RWPE2 (cell line): ENCODE measurements at places on chromosomes 1 and 21.

- H3K36me3 ChIP-seq: peaks cover 9% of the 10 kb centered on the region
- H3K4me3 ChIP-seq: no peak overlapping the region
- no peaks in the 10 kb centered on the region for H3K27me3 ChIP-seq
- DNase-seq: no peak
- H3K27ac ChIP-seq: peak overlapping the region; percentile 14
Observed at GRCh38 chr1:24764848-24765247, 19.6 kb downstream of the CLIC4 start.

DNA sequence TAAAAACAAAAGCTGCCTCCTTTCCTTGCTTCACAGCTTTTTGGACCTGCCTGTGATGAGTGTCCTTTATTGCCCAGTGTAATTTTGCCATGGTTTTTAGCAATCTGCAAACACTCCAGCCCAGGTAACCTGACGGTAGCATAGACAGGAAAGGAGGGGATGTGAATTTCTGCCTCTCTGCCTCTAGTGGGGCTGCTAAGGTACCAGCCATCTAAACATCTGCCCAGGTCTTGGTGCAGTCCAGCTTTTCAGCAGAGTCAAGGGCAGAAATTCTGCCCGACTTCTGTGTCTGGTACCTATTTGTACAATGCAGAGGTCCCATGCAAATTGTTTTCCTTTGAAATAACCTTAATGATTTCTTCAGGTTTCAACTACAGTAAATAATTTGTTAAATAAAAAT is 371.4 kb downstream of the KIF26B start:
- DNase-seq: no peak
- no peak overlapping the region for H3K27ac ChIP-seq
- no peak overlapping the region for H3K4me3 ChIP-seq
- H3K4me1 ChIP-seq: no peaks in the 10 kb centered on the region
- H3K27me3 ChIP-seq: no peaks in the 10 kb centered on the region

- no peak for DNase-seq
- peaks cover 6% of the 10 kb centered on the region; the same call in 1 of the 2 replicates for H3K36me3 ChIP-seq
- no peaks in the 10 kb centered on the region for H3K4me1 ChIP-seq
Observed at GRCh38 chr21:15022608-15023261, 42.1 kb downstream of the NRIP1 start.

DNA sequence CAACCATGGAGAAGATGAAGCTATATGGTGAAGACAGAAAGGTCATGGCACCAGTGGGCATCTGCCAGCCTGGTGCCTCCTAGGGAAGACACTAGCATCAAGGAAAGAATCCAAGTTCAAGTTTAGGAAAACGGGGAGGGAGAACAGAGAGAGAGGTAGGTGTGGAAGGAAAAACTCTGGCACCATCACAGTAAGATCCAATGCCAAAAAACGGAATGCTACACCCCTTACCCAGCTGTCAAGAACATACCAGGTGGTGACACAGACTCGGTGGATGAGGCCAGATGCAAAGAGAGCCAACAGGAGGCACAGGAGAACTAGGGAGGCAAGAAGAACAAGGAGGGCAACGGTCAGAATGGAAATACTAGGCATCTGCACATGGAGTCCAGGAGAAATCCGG is 3.6 kb downstream of the KRTCAP2 start:
- H3K36me3 ChIP-seq: peaks cover 21% of the 10 kb centered on the region
- H3K4me3 ChIP-seq: no peak overlapping the region
- no peak for DNase-seq
- no peaks in the 10 kb centered on the region for H3K27me3 ChIP-seq
- H3K27ac ChIP-seq: no peak overlapping the region

- DNase-seq: no peak
- no peaks in the 10 kb centered on the region for H3K36me3 ChIP-seq
- no peaks in the 10 kb centered on the region for H3K27me3 ChIP-seq
- H3K4me3 ChIP-seq: no peak overlapping the region
- H3K4me1 ChIP-seq: no peaks in the 10 kb centered on the region
- no peak overlapping the region for H3K27ac ChIP-seq
Observed at GRCh38 chr1:108107658-108108057, 92.5 kb downstream of the SLC25A24 start.
